ENCODE measurements at places on chromosomes 2 and 18.
A peak's percentile ranks its signal among the peaks of the same experiment; 100 is the strongest.

DNA sequence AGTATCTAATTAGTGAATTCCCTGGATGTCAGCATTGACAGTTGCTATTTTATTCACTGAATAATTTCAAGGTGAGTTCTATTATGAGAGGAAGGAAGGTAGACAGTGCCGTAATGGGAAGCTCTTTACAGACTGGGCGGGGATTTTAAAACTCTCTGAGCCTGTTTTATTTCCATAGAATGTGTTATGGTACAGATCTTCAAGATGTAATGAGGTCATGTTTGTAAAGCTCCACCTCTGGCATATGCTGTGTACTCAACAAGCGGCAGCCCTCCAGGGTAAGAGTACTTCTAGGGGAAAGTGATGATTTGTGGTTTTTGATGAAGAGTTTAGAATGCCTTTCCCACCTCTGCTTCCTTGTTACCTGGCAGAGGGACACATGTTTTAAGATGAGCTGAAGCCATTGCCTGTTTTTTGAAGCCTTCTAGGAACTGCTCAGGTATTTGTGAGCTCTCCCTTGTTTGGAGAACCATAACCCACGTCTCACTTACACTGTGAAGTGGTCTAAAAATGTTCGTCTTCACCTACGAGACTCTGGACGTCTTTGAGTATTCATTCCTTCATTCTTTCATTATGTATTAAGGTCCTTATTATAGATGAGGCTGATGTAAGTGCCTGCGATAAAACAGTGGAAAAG, 251.2 kb downstream of the PTGR3 start:
- DNase-seq, result no peak

DNA sequence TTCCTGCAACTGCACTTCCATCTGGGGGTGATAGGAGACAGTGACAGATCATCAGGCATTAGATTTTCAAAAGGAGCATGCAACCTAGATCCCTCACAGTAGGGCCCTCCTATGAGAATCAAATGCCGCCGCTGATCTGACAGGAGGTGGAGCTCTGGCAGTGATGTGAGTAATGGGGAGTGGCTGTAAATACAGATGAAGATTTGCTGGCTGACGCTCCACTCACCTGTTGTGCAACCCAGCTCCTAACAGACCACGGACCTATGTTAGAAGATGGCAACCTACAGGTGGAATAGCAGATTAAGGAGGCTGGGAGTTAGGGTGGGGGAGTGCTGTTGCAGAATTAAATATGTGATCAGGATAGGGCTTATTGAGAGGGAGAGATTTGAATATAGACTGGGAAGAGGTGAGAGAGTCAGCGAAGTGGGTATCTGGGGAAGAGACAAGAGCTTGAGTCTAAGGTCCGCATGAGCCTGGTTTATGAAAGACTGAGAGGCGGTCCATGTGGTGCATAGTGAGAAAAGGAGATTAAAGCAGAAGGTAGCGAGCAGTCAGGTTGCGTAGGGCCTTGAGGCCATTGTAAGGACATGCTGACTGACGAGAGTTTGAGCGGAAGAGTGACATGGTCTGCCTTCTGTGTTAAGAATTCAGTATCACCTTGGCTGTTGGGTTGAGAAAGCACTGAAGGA, 31.3 kb upstream of the TOGARAM2 start:
- DNase-seq, result no peak

GRCh38 chr18:8794156-8794933, 89.0 kb downstream of the MTCL1 start:
- no peak for DNase-seq

DNA sequence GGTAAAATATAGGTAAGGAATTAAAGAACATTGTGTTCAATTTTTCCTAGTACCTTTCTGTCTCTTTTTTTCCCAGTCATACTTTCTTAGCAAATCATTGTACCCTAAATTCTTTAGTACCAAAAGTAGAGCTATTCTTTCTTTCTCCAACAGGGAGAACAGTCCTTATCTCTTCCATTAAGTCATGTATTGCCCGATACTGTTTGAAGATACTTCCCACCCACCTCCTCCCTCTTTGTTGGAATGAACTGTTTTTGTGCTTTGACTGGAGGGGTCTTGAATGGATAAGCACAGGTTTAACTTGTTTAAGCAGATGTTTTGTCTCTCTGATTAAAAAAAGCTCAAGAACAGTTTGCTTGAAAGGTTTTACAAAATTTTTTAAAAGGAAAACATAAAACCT, 41.3 kb downstream of the RAB10 start:
- no peak for DNase-seq

DNA sequence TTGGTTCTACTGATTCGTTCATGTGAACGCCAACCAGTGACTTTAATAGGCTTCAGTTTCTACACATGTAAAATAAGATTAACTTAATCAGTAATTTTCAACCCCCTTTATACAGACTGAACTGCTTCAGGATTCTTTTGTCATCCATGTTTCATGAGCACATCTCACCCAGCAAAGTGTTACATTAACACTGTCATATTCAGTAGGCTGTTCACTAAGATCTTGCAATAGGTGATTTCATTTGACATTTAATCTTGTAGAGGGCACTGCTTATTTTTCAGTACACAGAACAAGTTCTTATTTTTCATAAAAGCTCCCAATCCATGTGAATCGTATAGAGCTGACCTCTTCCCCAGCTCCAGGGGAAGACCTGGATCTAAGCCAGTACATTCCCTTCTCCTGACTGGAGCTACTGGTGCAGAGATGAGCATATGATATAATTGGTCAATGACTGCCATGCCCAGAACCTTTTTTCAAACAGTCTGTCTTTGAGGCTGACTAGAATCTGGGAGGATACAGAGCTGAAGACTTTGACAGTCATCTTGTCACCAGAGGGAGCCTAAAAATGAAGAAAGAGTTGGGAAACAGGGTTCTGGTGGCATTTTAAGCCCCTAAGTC, 72.2 kb upstream of the CHRNA1 start:
- no peak for DNase-seq

DNA sequence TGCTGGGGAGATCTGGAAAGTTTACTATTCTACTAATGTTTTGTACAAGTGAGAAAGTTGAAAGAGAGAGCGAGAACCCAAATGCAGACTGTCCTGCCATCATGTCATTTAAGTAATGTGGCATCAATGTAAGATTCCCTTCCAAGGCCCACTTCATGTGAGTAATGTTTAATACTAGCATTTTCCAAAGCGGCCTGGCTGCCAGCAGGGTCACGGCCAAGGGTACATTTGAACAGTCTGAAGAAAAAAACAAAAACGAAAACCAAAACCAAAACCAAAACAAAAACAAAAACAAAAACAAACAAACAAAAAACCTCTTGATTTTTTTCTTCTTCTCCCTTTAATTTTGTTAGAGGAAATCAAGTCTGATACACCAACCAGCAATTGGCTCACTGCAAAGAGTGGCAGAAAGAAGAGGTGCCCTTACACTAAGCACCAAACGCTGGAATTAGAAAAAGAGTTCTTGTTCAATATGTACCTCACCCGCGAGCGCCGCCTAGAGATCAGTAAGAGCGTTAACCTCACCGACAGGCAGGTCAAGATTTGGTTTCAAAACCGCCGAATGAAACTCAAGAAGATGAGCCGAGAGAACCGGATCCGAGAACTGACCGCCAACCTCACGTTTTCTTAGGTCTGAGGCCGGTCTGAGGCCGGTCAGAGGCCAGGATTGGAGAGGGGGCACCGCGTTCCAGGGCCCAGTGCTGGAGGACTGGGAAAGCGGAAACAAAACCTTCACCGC, 2.2 kb downstream of the HOXD10 start:
- no peak for DNase-seq

GRCh38 chr2:225660262-225661131, 261.0 kb downstream of the NYAP2 start:
- DNase-seq, result peak; percentile 43

GRCh38 chr2:184004948-184005672, 593.2 kb upstream of the ZNF804A start:
- DNase-seq, result no peak

DNA sequence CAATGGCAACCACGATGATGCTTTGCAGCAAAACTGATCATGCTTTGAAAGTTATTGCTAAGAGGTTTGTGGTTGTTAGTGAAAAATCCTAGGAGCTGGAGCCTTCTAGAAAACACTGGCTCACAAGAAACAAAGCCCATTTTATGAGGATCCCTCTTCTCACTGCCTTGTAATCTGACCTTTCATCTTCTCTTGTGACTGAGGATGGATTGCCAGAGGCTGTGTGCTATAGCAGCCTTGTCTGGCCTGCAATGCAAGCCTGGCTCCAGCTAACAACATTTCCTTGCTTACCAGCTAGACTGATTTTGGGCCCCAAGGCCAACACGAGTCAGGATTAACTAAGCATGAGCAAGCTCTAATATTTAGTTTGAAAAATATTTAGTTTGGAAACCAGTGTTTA, 13.1 kb downstream of the PIEZO2 start:
- no peak for DNase-seq

DNA sequence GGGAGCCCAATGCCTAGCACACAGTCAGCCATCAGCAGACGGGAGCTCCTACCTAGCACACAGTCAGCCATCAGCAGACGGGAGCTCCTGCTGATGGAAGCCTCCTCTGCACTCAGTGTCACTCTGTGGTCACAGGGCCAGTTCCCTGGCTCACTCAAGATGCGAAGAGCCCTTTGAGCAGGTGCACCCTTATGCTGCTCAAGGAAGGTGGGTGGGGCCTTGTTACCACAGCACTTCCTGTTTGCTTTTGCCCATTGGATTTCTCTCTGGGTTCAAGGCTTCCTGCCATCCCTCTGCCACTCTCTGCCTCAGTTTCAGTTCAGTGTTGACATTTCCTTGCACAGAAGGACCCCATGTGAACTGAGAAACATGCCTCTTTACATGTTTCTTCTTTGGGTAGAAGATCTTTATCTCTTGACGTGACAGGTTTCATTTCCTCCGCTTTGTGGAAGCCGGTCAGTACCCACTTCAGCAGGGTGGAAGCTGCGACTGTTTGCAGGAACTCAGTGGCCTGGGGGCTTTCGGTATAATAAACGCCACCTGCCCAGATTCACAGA, 11.6 kb downstream of the TRIB2 start:
- DNase-seq, result no peak

GRCh38 chr18:35024965-35025364, 16.2 kb upstream of the MAPRE2 start:
- no peak for DNase-seq

GRCh38 chr2:102012061-102012614, 20.4 kb downstream of the IL1R2 start:
- DNase-seq, result no peak

DNA sequence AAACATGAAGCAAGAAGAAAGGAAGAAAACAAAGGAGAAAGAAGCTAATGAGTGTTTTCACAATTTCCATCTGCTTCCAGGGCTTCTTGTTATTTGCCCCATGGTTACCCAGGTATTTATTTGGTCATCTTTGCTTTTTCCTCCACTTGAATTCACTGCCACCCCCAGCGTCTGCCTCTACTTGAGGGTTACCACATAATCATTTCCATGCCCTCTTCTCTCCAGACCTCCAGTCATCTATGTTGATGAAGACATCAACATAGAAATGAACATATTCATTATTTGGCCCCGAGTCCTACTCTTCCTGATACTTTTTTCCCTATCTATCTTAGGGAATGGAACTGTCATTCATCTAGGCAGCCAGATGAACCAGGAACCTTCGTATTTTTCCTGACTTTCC, 133.6 kb upstream of the CAVIN2 start:
- DNase-seq, result no peak

GRCh38 chr2:104431701-104432121, 422.2 kb upstream of the POU3F3 start:
- DNase-seq, result no peak

GRCh38 chr2:202633470-202633869, 1.3 kb upstream of the FAM117B start:
- DNase-seq, result no peak

- DNase-seq, result peak; percentile 90
These were observed 363.5 kb upstream of the TNP1 start for GRCh38 chr2:217223222-217223930.

- DNase-seq, result no peak
These were observed 28.8 kb downstream of the FBLN7 start for GRCh38 chr2:112166806-112167499.

DNA sequence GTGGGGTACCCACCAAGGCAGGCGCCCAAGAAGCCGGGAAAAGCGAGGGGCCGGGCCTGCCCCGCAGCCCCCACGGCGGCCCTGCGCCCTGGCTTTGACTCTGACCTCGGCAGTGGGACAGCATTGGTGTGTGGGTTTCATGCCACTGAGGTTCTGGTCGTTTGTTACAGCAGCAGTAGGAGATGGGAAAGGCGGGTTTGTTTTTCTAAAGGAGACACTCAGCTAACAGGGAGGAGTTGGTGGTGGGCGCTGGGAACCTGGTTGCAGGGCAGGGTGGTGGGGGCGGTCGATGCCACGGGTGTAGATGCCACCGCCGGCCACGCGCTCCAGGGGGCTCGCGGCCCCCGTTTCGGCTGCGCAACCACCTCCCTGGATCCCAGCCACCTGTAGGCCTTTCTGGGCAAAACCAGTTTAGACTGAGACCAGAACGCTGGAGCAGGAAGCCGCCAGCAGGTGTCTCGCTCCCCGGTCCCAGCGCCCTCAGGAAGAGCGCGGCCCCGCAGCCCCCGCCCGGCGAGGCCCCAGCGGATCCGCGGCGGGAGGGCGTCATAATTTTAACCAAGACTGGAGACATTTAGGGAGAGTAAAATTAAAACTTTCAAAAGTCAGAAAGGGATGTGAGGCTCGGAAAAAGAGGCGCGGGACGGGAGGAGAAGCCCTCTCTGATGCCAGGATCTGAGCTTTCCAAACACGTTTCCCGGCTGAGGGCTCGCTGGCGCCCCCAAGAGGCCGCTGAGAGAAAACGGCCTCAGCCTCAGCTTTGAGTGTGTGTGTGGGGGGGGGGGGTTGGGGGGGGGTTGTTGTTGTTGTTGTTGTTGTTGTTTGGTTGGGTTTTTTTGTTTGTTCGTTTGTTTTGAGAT, 17.4 kb downstream of the CIDEA start:
- DNase-seq, result peak; percentile 23

DNA sequence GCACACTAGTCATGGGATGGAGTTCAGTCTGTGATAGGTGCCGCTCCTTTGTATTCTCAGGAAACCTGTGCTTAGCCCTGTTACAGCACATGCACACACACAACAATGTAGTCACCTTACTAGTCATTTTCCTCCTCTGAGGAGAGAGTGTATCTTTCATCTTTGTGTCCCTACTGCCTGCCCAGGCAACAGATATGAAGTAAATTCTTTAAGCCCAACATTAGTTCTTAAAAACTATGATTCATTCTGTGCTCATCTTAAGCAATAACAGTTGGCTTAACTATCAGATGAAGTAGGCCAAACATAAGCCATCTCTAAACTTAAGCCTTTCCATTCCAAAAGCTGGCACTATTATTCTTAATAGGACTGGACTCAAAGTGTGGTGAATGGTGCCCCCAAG, 186.5 kb downstream of the LNPK start:
- no peak for DNase-seq

- DNase-seq, result no peak
These were observed 66.8 kb downstream of the MREG start for GRCh38 chr2:215946586-215946985.

DNA sequence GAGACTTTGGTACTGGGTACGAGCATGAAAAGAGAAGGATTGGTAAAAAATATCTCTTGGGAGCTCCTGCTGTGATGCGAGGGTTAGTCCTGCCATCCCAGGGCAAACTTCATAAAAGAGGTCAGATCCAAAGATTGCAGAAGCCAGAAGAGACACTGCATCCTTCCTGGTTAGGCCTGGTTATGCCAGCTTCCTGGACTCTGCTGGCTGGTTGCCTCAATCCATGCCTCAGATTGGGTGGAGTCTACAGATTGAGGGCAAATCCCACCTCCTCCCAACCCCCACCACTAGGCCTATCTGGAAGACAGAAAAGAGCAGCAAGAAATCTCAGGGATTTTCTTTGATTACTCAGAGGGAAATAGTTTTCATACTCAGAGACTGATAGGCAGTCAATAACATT, 5.3 kb upstream of the ACADL start:
- no peak for DNase-seq

GRCh38 chr2:131132729-131133128, 27.6 kb downstream of the PLEKHB2 start:
- DNase-seq, result no peak
